ENCODE measurements at places on chromosomes 6 and 20.

DNA sequence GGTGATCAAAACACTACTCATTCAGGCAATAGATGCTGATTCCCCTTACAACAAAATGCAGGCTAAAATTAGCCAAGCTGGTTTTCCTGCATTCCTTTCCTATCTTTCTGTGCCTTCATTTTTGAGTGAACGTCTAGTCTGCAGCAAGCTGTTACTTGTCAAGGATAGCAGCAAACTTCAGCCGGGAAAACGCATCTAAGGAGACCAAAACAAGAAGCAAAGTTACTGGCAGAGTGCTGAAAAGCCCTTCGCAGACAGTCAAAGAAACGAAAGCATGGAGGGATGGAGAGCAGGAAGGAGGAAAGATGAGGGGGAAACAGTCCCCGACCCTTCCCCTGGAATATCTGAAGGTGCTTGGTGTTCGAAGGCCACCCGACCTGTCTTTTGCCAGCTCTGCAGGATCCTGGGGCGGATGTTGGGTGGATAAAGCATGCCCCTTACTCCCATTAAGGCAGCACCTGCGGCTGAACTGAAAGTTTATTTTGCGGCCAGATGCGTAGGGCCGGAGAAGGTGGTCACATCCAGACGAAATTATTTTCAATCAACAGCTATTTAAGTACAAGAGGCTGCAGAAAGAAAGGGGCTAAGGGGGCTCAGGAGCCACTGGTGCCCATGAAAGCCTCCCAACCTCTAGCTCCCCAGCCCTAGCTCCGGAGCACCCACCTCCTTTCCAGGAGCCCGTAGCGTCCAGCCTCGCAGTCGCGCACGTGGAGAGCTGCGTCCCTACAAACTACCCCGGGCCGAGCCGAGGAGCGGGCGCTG is 538 bp downstream of the FERMT1 start:
- peak; percentile 2 for DNase-seq

DNA sequence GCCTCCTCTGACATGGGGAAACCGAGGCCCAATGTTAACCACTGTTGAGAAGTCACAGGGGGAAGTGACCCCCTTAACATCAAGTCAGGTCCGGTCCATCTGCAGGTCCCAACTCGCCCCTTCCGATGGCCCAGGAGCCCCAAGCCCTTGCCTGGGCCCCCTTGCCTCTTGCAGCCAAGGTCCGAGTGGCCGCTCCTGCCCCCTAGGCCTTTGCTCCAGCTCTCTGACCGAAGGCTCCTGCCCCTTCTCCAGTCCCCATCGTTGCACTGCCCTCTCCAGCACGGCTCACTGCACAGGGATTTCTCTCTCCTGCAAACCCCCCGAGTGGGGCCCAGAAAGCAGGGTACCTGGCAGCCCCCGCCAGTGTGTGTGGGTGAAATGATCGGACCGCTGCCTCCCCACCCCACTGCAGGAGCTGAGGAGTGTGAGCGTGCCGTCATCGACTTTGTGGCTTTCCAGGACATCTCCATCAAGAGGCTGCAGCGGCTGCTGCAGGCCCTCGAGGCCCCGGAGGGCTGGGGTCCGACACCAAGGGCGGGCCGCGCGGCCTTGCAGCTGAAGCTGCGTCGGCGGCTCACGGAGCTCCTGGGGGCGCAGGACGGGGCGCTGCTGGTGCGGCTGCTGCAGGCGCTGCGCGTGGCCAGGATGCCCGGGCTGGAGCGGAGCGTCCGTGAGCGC is 1.6 kb downstream of the TNFRSF6B start:
- DNase-seq = no peak

DNA sequence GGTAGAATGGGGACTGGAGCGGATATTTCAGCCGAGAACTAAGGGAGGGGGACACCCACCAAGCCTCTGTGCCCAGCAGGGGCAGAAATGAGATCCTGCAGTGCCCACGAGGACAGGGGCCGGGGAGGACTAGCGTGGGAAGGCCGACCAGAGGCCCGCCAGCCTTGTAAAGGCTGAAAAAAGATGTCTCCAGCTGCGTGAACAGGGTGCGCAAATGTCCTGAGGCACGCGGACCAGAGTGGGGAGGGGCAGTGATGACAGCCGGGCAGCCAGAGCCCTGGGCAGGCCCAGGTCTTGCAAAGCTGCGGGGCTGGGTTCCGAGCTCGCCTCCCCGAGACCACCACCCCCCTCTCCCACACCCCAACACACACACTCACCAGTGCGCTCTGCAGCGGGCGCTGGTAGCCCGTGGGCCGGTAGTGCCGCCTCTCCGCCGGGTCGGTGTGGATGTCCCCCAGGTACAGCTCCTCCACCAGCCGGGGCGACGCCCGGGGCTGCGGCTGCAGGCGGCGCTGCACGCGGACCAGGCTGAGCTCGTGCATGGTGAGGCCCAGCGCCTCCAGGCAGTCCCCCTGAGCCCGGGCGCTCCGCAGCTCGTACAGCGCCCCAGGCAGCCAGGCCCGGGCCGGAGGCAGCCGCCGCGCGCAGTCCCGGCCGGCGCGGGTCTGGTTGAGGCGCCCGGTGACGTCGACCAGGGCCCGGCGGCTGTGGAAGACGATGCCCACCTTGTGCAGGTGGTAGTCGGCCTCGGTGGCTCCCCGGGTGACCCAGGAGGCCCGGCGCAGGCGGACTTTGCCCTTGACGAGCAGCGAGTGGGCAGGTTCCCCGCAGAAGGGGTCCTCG is 48.2 kb downstream of the APCDD1L start:
- no peak for DNase-seq

DNA sequence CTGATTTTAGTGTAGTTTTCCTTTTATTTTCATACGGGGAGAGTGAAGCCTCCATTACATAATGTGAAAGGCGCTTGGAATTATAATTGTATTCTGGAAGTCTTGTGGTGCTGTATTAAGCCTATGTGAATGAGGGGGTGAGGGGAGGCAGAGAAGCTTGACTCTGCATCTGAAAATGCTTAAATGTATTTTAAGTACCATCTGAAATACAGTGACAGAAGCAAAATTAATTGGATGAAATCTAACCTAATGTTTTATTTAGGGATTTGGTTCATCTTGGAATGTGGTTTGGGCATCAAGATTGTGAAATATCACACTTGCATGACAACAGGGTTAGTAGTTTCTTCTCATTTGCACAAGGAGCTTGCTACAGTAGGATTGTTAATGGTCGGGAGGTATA is 41.2 kb downstream of the TMEM200A start:
- DNase-seq = no peak

DNA sequence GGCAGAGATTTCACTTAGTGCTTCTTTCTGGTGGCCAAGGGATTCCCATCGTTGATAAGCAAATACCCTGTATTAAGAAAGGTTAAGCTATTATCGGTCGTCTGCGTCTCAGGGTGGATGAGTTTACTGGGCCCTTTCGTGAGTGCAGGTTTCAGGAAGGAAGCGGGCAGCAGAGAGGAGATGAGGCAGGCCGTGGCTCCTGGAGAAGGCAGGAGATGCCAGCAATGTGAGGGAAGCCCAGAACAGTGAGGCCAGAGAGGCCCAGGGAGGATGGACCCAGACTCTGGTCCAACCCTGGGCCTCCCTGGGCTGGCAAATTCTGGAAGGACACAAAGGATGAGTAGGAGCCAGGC is 11.2 kb downstream of the TFEB start:
- DNase-seq = no peak

DNA sequence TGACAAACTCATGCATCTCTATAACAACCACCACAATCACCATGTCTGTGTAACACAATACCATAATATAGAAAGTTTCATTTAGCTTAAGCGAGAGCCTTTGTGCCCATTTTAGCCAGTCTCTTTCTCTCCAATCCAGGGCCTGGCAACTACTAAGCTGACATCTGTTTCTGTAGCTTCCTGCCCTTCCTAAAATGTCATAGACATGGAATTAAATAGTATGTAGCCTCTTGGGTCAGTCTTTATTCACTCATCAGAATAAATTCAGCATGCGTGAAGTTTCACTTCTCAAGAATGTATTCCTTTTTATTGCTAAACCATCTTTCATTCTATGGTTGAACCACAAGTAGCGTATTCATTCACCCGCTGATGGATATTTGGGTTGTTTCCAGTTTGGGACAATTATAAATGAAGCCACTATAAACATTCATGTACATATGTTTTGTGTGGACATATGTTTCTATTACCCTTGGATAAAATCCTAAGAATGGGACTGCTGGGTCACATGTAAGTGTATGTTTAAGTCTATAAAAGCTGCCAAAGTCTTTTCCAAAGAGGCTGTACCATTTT is 1.7 kb upstream of the TREM2 start:
- no peak for DNase-seq

GRCh38 chr20:45405571-45406259 is 2.4 kb upstream of the DBNDD2 start:
- DNase-seq = no peak

DNA sequence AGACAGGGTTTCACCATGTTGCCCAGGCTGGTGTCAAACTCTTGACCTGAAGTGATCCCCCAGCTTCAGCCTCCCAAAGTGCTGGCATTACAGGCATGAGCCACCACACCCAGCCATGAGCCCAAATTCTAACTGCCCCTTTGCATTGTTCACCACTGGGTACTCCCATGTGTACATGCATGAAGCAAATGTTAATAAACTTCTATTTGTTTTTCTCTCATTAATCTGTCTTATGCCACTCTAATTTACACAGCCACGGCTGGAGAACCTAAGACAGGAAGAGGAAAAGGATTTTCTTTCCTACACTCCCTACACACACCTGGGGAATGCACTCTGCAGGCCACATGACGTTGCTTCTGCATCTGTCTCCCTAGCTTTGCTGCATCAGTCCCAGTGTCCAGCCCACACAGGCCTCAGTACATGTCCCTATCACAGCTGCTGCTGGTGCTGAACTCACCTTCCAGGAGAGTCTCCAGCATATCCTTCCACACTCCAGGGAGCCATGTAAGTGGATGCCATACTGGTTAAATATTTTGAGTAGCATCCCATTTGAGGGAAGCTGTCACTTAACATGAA is 13.3 kb downstream of the OR2H2 start:
- no peak for DNase-seq

DNA sequence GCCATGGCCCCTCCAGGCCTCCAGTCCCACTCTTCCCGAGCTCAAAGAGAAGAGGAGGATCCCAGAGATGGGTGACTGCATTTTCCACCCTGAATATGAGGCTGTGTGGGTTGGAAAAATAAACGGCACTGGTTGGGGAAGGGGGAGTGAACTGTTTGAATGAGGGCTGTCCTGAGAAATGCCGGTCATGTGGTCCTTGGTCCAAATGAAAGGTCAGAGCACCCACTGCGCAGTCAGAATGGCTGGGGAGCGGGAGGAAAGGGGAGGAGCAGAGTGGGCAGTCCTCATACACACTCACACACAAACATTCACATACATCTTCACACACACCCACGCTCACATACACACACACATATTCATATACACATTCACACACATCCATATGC is 83.1 kb downstream of the MRPL14 start:
- no peak for DNase-seq

GRCh38 chr6:45721665-45722064 is 294.0 kb downstream of the CLIC5 start:
- no peak for DNase-seq

DNA sequence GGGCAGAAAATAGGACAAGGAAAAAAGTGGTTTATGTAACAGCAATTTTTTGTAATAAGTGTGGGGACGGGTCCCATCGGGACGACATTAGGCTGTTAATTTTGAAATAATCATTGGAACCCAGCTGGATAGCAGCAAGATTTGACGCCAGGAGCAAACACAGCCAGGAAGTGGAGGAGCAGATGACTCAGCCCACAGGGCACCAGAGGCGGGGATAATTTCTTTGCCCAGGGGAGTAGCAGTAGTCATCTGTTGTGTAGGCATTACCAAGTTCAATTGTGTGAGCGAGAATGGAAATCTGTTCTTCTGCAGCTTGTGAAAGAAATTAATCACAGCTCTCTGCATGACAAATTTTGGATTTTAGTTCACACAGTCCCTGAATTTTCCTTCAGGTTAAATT is 22.6 kb upstream of the RIN2 start:
- no peak for DNase-seq

DNA sequence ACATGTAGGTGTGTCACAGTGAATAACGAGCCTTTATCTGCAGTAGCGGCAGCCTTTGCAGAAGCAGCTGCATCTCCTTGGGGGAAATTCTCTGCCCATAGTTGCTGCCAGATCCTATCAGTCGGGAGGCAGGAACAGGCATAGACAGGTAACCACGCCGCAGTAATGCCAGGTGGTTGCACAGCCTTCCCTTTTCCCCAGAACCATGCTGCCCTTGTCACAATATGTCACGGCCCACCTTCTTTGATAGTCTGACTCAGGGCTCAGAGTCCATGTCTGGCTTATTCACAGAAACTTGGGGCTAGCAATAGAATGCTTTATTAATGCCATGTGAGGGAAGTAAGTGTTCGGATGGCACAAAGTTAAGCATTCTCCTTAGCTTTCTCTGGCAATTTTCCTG is 76.6 kb downstream of the F13A1 start:
- DNase-seq = no peak

DNA sequence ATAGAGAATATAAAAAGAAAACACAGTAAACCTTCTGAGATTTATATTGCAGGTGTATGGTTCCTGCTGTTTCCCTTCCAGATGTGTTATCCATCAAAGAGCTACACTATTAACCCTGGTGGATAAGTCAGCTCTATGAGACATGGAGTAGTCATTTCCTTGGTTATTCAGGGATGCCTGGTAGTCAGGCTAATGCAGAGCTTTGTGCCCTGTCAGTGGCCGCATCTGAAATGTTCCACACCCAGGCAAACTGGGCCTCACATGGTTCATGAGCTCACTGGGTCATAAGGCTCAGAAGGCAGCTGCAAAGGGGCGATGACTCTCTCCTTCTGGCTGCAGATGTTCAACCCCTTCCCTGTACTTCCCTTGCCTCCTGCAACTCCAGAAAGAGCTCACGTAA is 473.6 kb downstream of the EPHA7 start:
- no peak for DNase-seq

DNA sequence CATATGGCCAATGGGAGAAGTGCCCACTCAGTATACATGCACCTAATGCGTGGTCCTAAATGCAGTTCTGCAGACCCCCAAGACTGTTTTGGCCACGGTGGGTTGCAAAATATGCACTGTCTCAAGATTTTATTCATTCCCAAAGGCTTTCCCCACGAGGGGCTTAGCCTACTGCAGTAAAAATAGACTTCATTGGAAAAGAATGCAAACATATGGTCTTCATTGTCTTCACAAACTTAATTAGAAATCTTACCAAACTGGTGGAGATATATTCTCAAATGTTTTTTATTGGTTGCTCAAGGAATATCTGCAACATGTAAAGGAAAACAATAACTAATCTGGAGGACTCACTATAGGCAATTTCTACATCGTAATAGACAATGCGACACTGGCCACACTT is 31.6 kb upstream of the PRL start:
- no peak for DNase-seq

DNA sequence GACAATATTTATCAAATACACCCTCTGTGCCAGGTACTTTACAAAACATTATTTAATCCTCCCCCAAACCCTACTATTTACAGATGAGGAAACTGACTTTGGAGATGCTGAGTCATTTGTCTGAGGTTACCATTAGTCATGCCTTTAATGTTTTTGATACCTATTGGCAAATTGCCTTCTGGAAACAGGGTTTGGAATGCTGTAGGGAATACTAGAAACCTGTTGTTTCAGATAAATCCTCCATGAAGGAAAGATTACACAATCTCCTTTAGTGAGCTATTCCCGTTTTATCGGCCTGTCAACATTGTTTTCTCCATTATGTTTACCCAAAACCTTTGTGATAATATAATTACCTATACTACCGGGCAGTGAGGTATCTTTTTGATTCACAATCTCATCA is 93.6 kb upstream of the ADGRF1 start:
- DNase-seq = peak; percentile 75

- DNase-seq = no peak
These were observed 107.9 kb upstream of the NXT1 start for GRCh38 chr20:23242556-23243180.

Measured in AG04450 (cell line).